Stimulated activated CD4-positive, alpha-beta T cell treated with anti-CD3 and anti-CD28 coated beads, Interleukin-1b, Interleukin-23, amount 100 ng/mL, for 4 hours (primary cell): ENCODE measurements at places on chromosomes 11 and 22.

DNA sequence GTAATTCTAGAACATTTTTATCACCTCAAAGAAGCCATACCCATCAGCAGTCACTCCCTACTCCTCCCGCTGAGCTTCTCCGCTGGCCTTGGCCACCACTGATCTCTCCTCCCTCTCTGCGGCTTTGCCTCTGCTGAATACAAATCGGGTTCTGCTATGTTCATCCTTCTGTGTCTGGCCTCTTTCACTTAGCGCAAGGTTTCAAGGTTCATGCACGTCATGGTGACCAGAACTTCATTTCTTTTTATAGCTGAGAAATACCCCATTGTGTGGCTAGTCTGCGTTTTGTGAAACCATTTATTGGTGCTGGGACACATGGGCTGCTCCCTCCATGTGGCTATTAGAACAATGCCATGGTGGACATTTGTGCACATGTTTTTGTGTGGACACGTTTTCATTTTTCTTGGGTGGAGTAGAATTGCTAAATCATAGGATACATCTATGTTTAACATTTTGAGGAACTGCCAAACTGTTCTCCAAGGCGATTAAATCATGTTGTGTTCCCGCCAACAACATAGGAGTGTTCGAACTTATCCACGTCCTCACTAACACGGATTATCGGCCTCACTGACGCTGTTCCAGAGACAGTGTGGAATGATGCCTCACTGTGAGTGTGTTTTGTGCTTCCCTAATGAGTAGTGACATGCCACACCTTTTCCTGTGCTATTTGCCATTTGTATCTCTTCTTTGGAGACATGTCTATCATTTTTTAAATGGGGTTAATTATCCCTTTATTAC lies 24.2 kb upstream of the KRTAP5-6 start:
- DNase-seq: no peak

- DNase-seq: no peak
Measured at GRCh38 chr11:111400595-111400994, 21.5 kb upstream of the POU2AF1 start.

- DNase-seq: no peak
Measured at GRCh38 chr22:24414984-24415945, 12.1 kb upstream of the ADORA2A start.

DNA sequence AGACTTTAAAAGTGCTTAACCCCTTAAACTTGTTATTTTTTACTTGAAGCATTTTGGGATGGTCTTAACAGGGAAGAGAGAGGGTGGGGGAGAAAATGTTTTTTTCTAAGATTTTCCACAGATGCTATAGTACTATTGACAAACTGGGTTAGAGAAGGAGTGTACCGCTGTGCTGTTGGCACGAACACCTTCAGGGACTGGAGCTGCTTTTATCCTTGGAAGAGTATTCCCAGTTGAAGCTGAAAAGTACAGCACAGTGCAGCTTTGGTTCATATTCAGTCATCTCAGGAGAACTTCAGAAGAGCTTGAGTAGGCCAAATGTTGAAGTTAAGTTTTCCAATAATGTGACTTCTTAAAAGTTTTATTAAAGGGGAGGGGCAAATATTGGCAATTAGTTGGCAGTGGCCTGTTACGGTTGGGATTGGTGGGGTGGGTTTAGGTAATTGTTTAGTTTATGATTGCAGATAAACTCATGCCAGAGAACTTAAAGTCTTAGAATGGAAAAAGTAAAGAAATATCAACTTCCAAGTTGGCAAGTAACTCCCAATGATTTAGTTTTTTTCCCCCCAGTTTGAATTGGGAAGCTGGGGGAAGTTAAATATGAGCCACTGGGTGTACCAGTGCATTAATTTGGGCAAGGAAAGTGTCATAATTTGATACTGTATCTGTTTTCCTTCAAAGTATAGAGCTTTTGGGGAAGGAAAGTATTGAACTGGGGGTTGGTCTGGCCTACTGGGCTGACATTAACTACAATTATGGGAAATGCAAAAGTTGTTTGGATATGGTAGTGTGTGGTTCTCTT lies 2.8 kb downstream of the MALAT1 start:
- DNase-seq: no peak
